ENCODE measurements at places on chromosomes 7 and 10. TPM values are rescaled to one million over a fixed set of nuclear protein-coding genes. Genes with fewer than 3 reads are reported as not detected.

The SNX10 gene
- total RNA-seq: 1.4 TPM

The NEUROD6 gene
- not detected for total RNA-seq

The HMX2 gene
- not detected for total RNA-seq

The C10orf62 gene
- not detected for total RNA-seq

The DPP6 gene
- total RNA-seq: not detected

The AKR1D1 gene
- not detected for total RNA-seq

The KCND2 gene
- total RNA-seq: 2.7 TPM

The TMEM140 gene
- total RNA-seq: 4.4 TPM

The STAG3 gene
- not detected for total RNA-seq

The ACSM6 gene
- total RNA-seq: not detected

The SEMA3A gene
- 36.5 TPM for total RNA-seq

The TRIM73 gene
- total RNA-seq: 0.22 TPM
